NK-92 treated with Interleukin-12 subunit alpha and Interleukin-12 subunit beta, amount 100 ng/mL, for 24 hours (cell line): ENCODE measurements at places on chromosomes 3 and 15.

DNA sequence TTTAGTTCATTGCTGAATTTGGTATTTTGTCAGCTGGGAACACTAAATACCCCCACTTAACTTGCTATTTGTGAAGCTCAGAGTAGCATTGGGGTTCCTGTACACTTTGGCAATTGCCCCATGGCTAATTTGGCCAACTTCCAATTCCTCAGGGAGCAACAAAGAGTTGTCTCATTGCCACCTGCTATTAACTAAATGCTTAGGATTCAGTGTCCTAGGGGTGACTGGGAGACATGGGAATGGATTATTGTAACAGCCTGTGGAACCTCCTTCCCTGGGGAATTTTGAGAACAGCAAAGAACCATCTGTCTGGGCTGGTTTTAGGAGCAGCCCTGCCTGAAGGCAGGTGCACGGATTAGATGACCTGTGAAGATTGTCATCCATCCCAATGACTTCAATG, 437.4 kb upstream of the TPRG1 start:
- DNase-seq: no peak

- DNase-seq: no peak
Observed at GRCh38 chr15:33587773-33588172, 277.0 kb downstream of the RYR3 start.

GRCh38 chr15:81184188-81184587, 12.5 kb upstream of the IL16 start:
- no peak for DNase-seq

GRCh38 chr3:32018757-32019564, 37.4 kb downstream of the ZNF860 start:
- DNase-seq: no peak

GRCh38 chr15:85667491-85668424, 127.0 kb downstream of the KLHL25 start:
- peak; percentile 46 for DNase-seq

GRCh38 chr3:142009029-142009428, 132.6 kb downstream of the ATP1B3 start:
- no peak for DNase-seq

DNA sequence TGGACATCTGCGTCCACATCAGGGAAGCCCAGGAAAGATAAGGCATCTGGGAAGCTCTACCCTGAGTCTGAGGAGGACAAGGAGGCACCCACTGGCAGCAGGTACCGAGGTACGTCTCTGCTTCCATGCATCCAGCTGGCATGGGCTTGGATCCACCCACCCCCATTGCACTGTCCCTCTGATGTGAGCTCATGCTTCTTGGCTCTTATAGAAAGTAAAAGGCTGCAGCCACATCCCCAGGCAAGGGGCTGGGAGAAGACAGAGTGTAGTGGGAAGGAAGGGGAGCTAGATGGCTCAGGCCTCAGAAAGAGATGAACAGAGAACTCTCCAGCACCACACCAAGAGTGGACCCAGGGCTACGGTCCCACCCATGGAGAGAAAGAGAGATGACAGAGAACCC, 18.2 kb downstream of the PTH1R start:
- no peak for DNase-seq
